ENCODE measurements at places on chromosomes 13 and 19. TPM values are rescaled to one million over a fixed set of nuclear protein-coding genes. Genes with fewer than 3 reads are reported as not detected.

DNA sequence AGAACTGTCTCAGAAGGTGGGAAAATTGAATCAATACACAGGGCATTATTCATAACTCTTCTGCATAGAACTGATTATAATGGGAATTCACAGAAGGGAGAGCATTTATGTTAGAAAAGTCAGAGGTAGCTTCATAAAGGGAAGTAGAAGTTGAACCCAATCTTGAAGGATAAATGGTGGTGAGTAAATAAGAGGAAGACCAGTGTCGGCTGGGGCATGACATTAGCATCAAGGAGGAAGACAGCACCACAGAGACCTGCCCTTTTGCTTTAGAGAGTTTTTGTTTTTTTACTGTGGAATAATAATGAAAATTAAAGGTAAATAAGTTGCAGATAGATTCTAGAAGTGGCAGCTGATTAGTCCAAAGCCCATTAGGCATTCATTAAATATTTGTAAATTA, 21.9 kb downstream of the CDC16 start:
- no peak overlapping the region for H3K4me3 ChIP-seq
- DNase-seq: no peak
- H3K27me3 ChIP-seq: no peaks in the 10 kb centered on the region
- peaks cover 11% of the 10 kb centered on the region for H3K36me3 ChIP-seq

GRCh38 chr19:5128936-5129389, 160.1 kb downstream of the KDM4B start:
- no peak overlapping the region for H3K4me3 ChIP-seq
- no peaks in the 10 kb centered on the region for H3K27me3 ChIP-seq
- no peak for DNase-seq

GRCh38 chr19:36060430-36060829, 5.7 kb downstream of the WDR62 start:
- H3K4me1 ChIP-seq: peaks cover 6% of the 10 kb centered on the region
- peaks cover 19% of the 10 kb centered on the region for H3K36me3 ChIP-seq
- H3K27me3 ChIP-seq: no peaks in the 10 kb centered on the region

DNA sequence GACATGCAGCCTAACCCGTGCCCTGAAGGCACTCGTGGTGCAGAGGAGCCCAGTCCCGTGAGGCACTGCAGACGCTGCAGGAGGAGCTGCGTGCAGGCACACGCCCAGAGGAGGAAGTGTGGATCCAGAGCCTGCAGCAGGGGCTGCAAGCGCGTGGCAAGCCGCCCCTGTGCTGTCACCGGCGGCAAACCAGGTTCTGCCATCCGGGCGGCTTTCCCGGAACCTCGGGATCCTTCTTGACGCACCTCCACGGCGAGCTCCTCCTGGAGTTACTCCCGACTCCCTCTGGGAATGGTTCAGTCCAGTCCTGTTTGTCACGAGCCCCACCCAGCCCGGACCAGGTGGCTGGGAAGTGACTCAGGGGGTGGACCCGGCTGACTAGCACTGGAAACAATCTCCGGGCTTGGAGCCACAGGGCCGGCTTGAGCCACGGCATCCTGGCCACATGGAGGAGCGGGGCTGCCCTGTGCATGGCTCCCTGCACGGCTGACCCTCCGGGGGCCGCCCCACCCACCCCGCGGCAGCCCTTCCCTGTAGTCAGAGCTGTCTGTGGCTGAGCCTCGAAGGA, 10.2 kb downstream of the DPP9 start:
- peak; percentile 91 for DNase-seq
- H3K4me1 ChIP-seq: peaks cover 40% of the 10 kb centered on the region
- no peaks in the 10 kb centered on the region for H3K27me3 ChIP-seq

GRCh38 chr13:100694722-100695508, 20.3 kb upstream of the TMTC4 start:
- no peaks in the 10 kb centered on the region for H3K36me3 ChIP-seq
- no peak overlapping the region for H3K4me3 ChIP-seq
- H3K27ac ChIP-seq: no peak overlapping the region
- H3K4me1 ChIP-seq: no peaks in the 10 kb centered on the region
- DNase-seq: no peak
- H3K27me3 ChIP-seq: no peaks in the 10 kb centered on the region

- H3K36me3 ChIP-seq: no peaks in the 10 kb centered on the region
- no peaks in the 10 kb centered on the region for H3K27me3 ChIP-seq
- H3K27ac ChIP-seq: no peak overlapping the region
- no peaks in the 10 kb centered on the region for H3K4me1 ChIP-seq
These were observed 492 bp upstream of the PGLYRP1 start for GRCh38 chr19:46023311-46023779.

DNA sequence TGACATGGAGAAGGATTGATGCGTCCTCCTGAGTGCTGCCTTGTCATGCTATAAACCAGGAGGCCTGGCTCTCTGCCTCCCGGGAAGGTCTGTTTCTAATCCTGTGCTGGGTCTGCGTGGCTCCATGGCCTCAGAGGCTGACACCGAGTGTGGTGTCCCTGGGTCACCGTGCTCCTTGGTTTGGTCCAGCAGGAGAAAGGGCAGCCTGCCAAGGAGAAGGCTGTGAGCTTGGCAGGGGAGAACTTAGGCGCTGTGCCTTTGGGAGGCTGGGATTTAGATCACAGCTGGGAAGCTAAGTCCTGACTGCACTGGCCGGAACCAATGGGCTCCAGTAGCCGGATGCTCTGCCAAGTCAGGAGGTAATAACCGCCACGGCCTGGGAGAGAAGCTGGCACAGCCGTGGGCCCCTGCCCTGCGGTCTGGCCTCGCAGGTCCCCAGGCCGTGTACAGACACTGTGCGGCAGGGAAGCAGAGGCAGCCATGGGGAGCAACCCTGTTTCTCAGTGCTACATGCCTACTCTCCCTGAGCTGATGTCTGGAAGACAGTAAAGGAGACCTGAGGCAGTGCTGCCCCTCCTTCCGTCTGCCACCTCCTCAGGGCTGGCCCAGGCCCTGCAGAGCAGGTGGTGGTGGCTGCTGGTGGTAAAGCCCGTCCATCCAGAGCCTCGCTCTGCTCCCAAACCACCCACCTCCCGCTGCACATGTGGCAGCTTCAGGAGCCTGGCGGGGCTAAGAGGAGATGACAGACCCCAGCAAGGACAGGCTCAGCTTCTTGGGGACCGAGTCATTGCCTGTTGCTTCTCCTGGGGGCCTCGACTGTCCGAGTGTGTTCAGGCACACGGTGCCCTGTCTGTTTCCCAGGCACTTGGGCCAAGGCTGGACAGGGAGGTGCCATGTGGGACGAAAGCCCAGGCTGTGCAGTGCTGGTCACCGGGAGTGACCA, 44.9 kb downstream of the C13orf46 start:
- DNase-seq: no peak
- H3K4me1 ChIP-seq: no peaks in the 10 kb centered on the region
- no peak overlapping the region for H3K27ac ChIP-seq
- no peak overlapping the region for H3K4me3 ChIP-seq

GRCh38 chr13:22837980-22838647, 342.7 kb upstream of the SGCG start:
- H3K27me3 ChIP-seq: no peaks in the 10 kb centered on the region
- no peak for DNase-seq
- no peaks in the 10 kb centered on the region for H3K36me3 ChIP-seq
- H3K27ac ChIP-seq: no peak overlapping the region
- H3K4me1 ChIP-seq: no peaks in the 10 kb centered on the region

- DNase-seq: no peak
- no peaks in the 10 kb centered on the region for H3K36me3 ChIP-seq
- H3K4me1 ChIP-seq: no peaks in the 10 kb centered on the region
- no peak overlapping the region for H3K27ac ChIP-seq
- H3K4me3 ChIP-seq: no peak overlapping the region
- H3K27me3 ChIP-seq: no peaks in the 10 kb centered on the region
These were observed 66.1 kb upstream of the DIAPH3 start for GRCh38 chr13:60229708-60230272.

- no peak for DNase-seq
- H3K27me3 ChIP-seq: no peaks in the 10 kb centered on the region
- H3K36me3 ChIP-seq: no peaks in the 10 kb centered on the region
- H3K4me3 ChIP-seq: no peak overlapping the region
- no peak overlapping the region for H3K27ac ChIP-seq
These were observed 1.5 kb upstream of the CGB7 start for GRCh38 chr19:49059053-49059452.

DNA sequence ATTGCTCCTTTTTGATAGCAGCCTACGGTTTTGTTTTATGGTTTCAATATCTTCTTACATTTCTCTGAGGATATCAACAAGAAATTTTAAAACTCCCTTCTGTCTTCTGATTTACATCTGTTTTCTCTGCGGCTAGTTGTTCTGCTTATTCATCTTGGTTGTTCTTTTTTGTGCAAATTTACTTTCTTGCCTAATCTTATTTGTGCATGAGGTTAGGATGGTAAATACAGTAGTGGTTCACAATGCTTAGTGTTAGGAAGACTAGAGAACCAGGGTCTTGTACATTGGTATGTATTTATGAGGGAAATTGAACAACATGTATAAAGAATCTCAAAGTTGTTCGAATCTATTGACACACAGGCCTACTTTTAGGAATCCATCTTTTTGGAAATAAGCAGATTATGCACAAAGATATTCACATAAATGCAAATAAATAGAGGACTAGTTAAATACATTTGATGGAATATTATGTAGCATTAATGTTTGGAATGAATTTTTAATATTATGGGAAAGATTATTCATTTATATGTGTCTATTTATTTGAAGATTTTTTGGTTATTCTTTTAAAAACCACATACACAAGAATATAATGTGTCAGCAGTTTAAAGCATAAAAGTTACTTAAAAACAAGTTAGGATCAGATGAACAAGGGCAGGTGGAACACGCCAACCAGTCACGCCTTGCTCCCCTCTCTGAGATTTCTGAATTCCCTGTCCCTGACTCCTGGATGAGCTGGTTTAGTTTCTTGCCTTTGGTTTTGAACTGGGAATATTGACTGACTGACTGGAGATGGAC, 51.4 kb upstream of the RFC3 start:
- no peaks in the 10 kb centered on the region for H3K27me3 ChIP-seq
- DNase-seq: no peak
- no peaks in the 10 kb centered on the region for H3K36me3 ChIP-seq
- H3K4me3 ChIP-seq: no peak overlapping the region
- H3K4me1 ChIP-seq: no peaks in the 10 kb centered on the region

GRCh38 chr13:40208517-40208916, 457.9 kb downstream of the FOXO1 start:
- no peaks in the 10 kb centered on the region for H3K36me3 ChIP-seq
- H3K27me3 ChIP-seq: no peaks in the 10 kb centered on the region
- no peak overlapping the region for H3K4me3 ChIP-seq
- no peak for DNase-seq
- no peak overlapping the region for H3K27ac ChIP-seq

- H3K27ac ChIP-seq: peak overlapping the region; percentile 87
- peaks cover 26% of the 10 kb centered on the region for H3K4me1 ChIP-seq
- no peak for DNase-seq
- H3K4me3 ChIP-seq: no peak overlapping the region
- no peaks in the 10 kb centered on the region for H3K27me3 ChIP-seq
These were observed 204.2 kb downstream of the USP12 start for GRCh38 chr13:26967119-26968038.

DNA sequence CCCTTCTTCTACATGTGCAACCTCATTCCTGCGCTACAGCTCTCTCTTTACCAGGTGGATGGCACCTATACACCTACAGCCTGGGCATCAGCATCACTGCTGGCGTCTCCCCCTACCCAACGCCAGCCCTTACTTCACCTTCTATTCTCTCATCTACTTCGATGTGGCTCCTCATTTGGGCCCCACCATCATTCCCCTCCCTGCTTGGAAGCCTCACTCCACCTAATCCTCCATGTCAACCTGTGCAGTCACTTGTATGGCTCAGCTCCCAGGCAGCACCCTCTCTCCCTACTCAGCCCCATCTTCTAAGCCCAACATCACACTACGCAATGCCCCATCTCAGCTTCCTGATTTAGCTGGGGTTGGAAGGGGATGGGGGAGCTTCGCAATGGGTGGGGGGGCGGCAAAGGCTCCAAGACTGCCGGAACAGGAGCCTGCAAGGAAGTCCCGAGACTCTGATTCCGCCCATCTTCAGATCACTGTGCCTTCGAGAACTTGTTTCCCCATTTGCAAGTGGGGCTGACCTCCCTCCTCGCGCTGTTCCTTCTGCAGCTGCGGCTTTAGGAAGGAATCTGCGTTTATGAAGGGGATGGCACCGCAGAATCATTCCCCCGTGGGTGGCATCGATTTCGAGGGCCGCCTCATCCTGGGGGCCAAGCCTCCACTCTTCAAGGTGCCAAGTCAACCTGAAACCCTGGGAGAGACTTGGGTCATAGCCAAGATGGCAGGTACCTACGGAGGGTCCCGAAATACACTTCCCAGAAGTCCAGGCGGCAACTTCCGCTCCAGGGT, 913 bp downstream of the MZF1 start:
- H3K4me3 ChIP-seq: peak overlapping the region; percentile 64
- H3K4me1 ChIP-seq: peaks cover 7% of the 10 kb centered on the region
- no peaks in the 10 kb centered on the region for H3K36me3 ChIP-seq
- DNase-seq: no peak

DNA sequence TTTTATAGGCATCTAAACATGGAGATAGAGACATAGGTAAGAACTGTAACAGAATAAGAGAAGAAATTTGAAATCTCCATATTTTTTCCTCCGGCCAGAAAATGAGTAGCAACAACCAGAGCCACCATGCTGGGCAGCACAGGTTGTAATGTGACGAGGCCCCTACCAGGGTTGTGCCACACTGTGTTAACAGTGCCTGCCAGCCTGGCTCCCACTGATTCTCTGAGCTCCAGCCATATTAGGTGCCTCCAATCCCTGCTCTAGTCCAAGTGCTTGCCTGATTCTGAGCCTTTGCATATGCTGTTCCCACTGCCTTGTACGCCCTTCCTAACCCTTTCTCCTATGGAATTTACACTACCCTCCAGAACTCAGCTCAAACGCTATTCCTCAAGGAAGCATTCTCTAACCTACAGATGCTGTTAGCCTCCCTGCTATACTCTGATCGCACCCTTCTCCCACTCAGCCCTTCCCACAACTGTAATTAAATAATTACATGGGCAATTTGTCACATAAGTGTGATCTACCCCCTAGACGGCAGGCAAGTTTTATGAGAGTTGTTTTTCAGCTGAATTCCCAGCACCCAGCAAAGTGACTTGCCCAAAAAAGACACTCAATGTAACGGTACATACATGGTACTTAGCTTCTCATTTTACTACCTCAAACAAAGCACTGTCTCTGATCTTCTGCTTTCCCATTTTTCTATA, 37.6 kb upstream of the STARD13 start:
- no peaks in the 10 kb centered on the region for H3K36me3 ChIP-seq
- no peaks in the 10 kb centered on the region for H3K4me1 ChIP-seq
- H3K27ac ChIP-seq: no peak overlapping the region

DNA sequence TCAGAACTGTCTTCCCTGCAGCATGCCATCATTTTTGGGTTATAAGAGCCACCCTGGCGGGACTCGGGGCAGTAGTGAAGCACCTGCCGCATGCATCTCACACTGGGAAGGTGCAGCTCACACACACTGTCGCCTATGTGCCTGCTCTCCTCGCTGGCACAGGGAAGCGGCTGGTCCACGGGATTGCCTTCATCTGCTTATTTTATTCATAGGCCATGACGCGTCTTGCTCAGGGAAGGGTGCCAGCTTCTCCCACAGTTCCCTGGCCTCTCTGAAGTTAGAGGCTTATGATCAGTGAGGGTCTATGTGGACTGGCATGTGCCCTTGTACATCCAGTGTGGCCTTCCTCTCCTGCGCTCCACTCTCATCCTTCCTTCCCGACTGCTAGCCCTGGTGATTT, 150.0 kb downstream of the KLF12 start:
- H3K27me3 ChIP-seq: no peaks in the 10 kb centered on the region
- no peaks in the 10 kb centered on the region for H3K4me1 ChIP-seq
- H3K4me3 ChIP-seq: no peak overlapping the region
- no peak overlapping the region for H3K27ac ChIP-seq
- no peak for DNase-seq
- H3K36me3 ChIP-seq: no peaks in the 10 kb centered on the region

Gene CPAMD8
- 2.0 TPM for total RNA-seq

Gene LILRB2
- not detected for total RNA-seq

Gene WDR88
- total RNA-seq: 0.31 TPM
